ENCODE measurements at places on chromosomes 2 and 18.

GRCh38 chr18:78939105-78939504 is 40.5 kb upstream of the SALL3 start:
- peaks cover 68% of the 10 kb centered on the region for H3K27me3 ChIP-seq
- DNase-seq: no peak
- H3K4me3 ChIP-seq: no peak overlapping the region
- H3K4me1 ChIP-seq: peaks cover 3% of the 10 kb centered on the region
- H3K36me3 ChIP-seq: no peaks in the 10 kb centered on the region

GRCh38 chr18:31648966-31649429 is 35.4 kb downstream of the B4GALT6 start:
- peaks cover 15% of the 10 kb centered on the region for H3K27me3 ChIP-seq
- peaks cover 2% of the 10 kb centered on the region for H3K36me3 ChIP-seq
- peaks cover 4% of the 10 kb centered on the region for H3K4me1 ChIP-seq
- no peak for DNase-seq
- no peak overlapping the region for H3K4me3 ChIP-seq
- H3K27ac ChIP-seq: no peak overlapping the region

GRCh38 chr2:57617318-57617717 is 429.3 kb upstream of the VRK2 start:
- H3K4me1 ChIP-seq: no peaks in the 10 kb centered on the region
- H3K36me3 ChIP-seq: no peaks in the 10 kb centered on the region
- H3K27ac ChIP-seq: no peak overlapping the region
- H3K27me3 ChIP-seq: no peaks in the 10 kb centered on the region
- DNase-seq: no peak

- no peak for DNase-seq
- H3K27ac ChIP-seq: no peak overlapping the region
- H3K4me1 ChIP-seq: peaks cover 10% of the 10 kb centered on the region
Measured at GRCh38 chr2:26399771-26400376, 1.8 kb upstream of the DRC1 start.

DNA sequence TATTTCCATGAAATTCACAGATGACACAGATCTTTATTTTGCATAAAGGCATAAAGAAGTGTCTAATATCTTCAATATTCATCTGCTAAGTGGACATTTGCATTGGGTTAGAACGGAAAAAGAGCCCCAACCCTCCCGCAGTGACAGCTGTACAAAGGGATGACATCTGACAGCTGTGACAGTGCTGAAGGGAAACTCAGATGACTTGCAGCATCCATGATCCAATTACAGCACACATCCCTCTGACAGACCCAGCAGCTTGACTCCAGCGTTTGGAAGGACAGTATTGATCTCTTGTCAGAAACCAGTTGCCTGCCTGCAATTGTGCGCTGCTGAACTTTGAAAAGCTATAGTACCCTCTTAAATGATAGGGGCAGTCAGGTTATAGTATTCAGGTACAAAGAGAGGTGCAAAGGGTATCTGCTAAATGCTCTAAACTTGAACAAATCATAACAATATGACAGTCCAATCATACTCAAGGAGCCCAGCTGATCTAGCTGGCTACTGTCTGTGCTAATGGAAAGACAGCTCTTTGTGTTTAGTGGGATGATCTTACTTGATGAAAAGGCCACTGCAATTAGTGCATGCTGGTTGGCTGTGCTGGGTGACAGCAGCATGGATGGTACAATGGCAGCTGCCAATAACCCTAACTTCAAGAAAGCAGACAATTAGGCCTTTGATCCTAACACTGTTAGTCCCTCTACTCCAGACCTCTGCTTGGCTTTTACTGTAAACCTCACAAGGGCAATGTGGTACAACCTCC is 599.2 kb downstream of the NR4A2 start:
- DNase-seq: no peak
- no peak overlapping the region for H3K4me3 ChIP-seq
- H3K27ac ChIP-seq: no peak overlapping the region
- no peaks in the 10 kb centered on the region for H3K27me3 ChIP-seq

DNA sequence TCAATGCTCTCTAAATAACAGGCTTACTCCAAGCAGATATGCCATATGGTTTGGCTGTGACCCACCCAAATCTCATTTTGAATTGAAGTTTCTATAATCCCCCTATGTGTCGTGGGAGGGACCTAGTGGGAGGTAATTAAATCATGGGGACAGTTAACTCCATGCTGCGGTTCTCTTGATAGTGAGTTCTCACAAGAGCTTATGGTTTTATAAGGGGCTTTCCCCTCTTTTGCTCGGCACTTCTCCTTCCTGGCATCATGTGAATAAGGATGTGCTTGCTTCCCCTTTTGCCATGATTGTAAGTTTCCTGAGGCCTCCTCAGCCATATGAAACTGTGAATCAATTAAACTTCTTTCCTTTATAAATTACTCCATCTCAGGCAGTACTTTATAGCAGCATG is 302.7 kb upstream of the ZC3H15 start:
- no peak for DNase-seq
- no peaks in the 10 kb centered on the region for H3K36me3 ChIP-seq
- no peaks in the 10 kb centered on the region for H3K4me1 ChIP-seq
- no peaks in the 10 kb centered on the region for H3K27me3 ChIP-seq
- H3K27ac ChIP-seq: no peak overlapping the region

- peak overlapping the region; percentile 28 for H3K27ac ChIP-seq
- no peak for DNase-seq
- H3K4me3 ChIP-seq: no peak overlapping the region
Measured at GRCh38 chr18:36196238-36196995, 9.1 kb downstream of the MOCOS start.

Measured in effector memory CD8-positive, alpha-beta T cell (primary cell).